ENCODE measurements at places on chromosomes 2 and 18. TPM values are rescaled to one million over a fixed set of nuclear protein-coding genes. Genes with fewer than 3 reads are reported as not detected.

The SLC4A3 gene
- 11.1 TPM for total RNA-seq

The TXNDC2 gene
- total RNA-seq: 0.28 TPM

GRCh38 chr2:223465793-223466192, 136.4 kb downstream of the SCG2 start:
- DNase-seq: no peak

DNA sequence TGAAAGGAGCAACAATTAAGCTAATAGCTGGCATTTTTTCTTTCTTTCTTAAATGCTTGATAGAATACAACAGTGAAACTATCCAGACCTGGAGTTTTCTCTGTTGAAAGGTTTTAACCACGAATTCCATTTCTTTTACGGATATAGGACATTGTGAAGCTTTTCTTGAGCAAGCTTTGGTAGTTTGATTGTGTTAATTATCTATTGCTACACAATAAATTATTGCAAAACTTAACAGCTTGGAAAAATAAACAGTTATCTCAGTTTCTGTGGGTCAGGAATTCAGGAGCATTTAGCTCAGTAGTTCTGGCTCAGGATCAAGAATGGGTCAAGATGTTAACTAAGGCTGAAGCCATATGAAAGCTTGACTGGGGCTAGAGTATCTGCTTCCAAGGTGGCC, 11.7 kb downstream of the PHOSPHO2 start:
- no peak for DNase-seq

DNA sequence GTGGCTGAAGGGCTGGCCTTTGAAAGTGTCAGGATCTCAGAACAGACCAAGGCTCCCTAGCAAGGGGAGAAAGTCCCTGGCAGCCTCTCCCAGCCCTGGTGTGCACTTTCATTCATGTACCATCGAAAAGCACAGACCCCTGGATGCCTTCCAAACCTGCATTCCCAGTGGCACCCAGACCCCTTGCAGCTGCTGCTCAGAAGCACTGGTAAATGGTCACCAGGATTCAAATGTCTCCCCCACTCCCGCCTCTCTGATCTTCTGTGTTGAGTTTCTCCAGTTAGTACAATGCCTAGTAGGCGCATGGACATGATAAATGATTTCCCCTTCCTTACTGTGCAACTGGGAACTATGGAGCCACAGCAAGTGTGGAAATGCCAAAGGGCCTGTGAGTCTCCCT, 180.0 kb downstream of the GLI2 start:
- DNase-seq: no peak

DNA sequence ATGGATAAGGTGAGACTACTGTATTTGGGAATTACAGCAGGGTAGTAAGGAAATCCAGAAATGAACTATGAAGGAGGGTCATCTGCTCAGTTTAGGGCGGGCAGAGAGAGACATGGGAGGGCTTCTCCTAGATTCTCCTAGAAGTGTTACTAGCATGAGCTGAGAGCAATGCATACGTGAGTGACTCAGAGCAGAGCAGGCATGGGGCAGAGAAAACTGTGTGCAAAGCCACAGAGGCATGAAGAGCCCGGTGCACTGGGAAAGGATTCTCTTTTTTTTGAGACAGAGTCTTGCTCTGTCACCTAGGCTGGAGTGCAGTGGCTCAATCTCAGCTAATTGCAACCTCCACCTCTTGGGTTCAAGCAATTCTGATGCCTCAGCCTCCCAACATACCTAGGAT, 116.2 kb downstream of the SOCS6 start:
- DNase-seq: no peak

The C2orf66 gene
- not detected for total RNA-seq

The KLHL29 gene
- 2.1 TPM for total RNA-seq

The AQP12A gene
- total RNA-seq: not detected

GRCh38 chr2:79447463-79447862, 65.4 kb upstream of the CTNNA2 start:
- DNase-seq: no peak

The PLCD4 gene
- total RNA-seq: 0.42 TPM

The CYP27A1 gene
- total RNA-seq: 3.1 TPM

The ABCB11 gene
- not detected for total RNA-seq

DNA sequence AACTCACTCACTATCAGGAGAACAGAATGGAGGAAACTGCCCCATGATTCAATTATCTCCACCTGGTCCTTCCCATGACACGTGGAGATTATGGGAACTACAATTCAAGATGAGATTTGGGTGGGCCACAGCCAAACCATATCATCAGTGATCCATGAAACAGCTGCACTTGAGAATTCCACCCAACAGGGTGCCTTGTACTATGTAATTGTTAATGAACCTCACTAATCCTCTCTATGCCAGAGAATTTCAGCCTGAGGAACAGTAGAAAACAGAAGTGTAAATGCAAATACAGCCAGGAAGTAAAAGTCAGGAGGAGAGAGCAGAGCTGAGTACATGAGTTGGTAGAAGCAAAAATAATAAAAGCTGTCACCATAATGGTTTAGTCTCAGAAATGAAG, 261.4 kb downstream of the EPHA4 start:
- no peak for DNase-seq

The OR6B2 gene
- not detected for total RNA-seq

The MC5R gene
- not detected for total RNA-seq

DNA sequence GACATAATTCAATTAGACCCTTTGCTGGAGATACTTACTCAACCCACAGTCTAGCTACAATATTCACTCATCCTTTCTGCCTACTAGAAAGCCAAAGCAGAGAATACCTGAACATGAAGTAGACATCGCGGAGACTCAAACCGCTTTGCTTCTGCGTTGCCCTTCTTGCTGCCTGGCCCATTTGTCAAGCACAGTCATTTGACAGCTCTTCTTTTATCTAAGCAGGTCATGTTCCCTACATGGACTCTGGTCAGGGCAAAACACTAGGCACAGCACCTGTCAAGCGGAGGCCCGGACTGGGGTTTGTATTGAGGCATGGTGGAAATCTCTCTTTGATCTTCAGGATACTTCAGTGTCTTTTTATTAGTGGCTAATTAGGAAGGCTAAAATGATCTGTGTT, 89.7 kb downstream of the FARSB start:
- no peak for DNase-seq

DNA sequence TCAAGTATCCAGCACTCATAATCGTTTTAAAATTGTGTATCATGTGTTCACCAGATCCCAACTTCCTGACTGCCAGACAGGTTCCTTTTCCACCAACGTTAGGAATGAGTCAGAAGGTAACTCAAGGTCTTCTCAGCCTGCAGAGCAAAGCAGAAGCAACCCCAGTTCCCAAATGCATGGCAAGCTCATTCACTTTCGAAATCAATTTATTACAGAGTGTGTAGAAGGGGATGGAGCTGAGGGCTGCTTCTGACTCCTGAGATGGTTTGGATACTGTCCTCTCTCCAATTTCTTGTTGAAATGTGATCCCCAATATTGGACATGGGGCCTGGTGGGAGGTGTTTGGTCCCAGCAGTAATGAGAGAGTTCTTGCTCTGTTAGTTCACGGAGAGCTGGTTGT, 114.5 kb downstream of the PIEZO2 start:
- DNase-seq: no peak

- DNase-seq: no peak
Measured at GRCh38 chr2:2639251-2640139, 308.4 kb upstream of the MYT1L start.

DNA sequence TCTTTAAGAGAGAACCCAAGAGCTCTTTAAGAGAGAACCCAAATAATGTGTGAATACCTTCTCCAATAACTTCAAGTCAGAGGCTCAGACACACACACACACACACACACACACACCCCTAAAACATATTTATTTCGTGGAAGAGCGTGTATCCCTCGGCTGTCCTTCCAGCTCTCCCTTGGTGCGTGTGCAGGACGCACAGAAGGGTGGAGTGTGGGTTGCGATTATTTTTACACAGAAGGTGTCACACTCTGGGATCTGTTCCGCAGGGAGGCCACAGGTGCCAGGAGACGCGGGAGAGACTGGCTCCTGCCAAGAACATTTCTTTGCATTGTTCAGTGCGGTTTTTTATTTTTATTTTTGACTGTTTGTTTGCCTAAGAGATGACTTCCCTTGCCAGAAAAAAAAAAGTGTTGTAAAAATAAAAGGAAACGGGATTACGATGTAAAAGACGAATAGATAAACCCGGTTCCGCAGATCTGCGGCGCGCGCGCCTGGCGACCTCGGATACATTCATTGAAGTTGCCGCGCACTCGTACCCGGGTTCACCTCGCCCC, 47.3 kb upstream of the ATP6V1B1 start:
- no peak for DNase-seq

The FTCDNL1 gene
- total RNA-seq: 2.0 TPM

The LYG2 gene
- not detected for total RNA-seq

The ALK gene
- not detected for total RNA-seq

DNA sequence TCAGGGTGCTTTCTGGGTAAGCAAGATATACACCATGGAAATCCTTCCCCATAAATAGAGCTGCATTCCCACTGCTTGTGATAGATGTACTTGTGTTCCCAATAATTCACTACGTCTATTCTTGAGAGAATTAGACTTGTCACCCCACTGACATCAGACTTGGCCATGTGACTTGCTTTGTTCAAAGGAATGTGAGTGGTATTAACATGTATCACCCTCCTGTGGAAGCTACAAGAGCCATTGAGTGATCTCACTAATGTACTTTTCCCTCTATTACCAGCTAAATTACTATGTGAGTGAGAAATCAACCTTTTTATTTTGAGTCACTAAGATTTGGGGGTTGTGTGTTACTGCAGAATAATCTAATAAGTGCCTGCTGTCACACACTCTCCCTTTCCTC, 176.0 kb downstream of the CCDC178 start:
- no peak for DNase-seq

GRCh38 chr2:60295636-60295962, 257.9 kb downstream of the BCL11A start:
- DNase-seq: peak; percentile 64

DNA sequence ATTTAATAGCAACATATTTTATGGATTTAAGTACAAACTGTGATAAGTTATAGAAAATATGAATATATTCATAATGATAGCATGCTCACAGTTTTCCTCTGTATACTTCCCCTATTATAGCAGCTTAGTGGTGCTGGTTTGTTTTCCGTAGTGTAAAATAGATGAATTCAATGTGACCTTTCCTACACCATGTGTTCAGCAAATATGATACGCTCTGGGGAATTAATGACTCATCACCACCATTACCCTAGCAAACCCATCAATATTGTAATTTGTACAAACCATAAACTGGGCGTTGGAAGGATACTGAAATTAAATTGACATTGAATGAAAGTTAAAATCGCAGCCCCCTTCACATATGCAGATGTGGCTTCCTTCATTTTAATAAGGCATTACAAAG, 58.7 kb upstream of the CDH19 start:
- no peak for DNase-seq

GRCh38 chr2:168614172-168615018, 158.3 kb downstream of the CERS6 start:
- DNase-seq: no peak

- peak; percentile 68 for DNase-seq
Measured at GRCh38 chr2:20422402-20423271, 24.2 kb upstream of the RHOB start.

The MPPE1 gene
- 13.2 TPM for total RNA-seq

The ACMSD gene
- not detected for total RNA-seq

DNA sequence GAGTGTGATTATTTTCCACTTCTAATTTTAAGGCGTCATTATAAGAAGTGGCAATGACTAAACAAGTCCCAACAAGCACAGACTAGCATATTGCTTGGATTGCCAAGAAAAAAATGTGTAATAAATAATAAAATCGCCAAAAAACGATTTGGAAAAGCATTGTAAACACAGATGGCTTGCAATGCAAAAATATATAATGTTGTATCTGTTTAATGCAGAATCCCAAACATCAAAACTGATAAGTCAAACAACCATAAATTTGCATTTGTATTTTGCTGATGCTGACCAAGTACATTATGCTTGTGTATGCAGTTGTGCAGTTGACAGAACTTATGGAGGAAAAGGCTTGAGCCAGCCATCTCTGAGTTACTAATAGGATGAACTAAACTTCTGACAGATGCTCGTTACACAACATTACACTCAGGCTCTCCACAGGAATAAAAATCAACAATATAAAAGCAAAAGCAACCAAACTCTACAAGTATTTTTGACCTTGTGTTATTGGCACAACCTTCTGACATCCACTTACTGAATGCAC, 68.1 kb downstream of the DNER start:
- DNase-seq: no peak

DNA sequence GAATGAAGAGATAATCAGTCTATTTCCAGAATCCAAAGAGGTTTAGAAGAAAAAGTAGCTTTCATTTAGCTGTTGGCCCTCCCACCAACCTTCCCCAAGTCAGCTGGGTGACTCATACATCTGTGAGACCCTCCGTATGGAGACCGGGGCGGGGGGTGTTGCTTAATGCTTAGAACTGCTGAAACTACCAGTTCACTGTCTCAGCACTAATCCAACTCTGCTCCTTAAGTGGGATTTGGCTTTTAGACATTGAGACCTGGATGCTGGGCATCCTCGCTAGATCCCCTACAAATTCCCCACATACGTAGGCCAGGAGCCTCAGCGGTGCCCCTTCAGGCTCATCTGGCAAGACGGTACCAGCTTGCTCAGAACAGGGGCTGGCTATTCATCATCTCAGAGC, at the start of gene SAG:
Gene SAG, plus strand, starts transcription at position 252 of the 400 bp plus-strand sequence. CDS start 1,374 bp downstream, outside the sequence.
- DNase-seq: no peak
